NCI-H1417 treated with DMSO at 0.1 percent for 48 hours (cell line): ENCODE measurements at places on chromosomes 7 and 10.
A peak's percentile ranks its signal among the peaks of the same experiment; 100 is the strongest.

DNA sequence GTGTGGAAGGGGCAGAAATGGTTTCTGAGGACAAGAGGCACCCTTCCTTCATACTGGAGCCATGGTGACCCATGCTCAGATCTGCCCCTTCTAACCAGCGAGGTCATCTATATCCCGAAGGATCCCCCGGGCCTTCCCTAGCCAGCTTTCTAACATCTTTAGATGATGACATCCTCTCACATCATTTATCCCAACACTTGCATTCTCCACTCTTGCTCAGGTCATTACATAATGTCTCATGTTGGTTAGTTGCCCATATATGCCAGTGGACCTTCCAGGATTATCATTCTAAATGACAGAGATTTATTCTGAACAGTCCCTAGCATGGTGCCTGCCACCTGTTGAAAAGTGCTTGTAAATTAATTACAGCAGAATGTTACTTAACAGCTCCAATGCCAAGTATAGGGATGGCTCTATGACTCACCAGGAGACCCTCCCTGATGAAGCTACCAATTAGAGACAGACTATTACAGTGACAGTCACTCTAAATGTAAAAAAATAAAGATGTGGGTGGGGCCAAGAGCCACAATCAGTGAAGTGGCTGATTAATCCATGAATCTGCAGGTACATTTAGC lies 22.6 kb upstream of the ABLIM1 start:
- peak; percentile 3 for DNase-seq

GRCh38 chr7:51950813-51951212 lies 634.2 kb upstream of the COBL start:
- DNase-seq, result no peak

DNA sequence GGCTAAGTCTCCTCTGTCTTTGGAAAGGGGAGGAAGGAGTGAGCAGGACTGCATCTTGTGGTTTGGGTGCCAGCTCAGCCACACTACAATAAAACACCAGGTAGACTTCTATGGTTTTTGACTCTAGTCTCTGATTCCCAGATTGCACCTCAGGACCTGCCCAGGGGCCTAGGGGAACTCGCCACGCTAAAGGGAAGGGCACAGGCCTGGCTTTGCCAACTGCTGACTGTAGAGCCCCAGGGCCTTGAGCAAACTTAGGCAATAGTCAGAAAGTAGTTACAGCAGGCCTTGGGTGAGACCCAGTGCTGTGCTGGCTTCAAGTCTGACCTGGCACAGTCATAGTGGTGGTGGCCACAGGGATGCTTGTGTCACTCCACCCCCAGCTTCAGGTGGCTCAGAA lies 24.2 kb upstream of the PRR15 start:
- DNase-seq, result no peak

DNA sequence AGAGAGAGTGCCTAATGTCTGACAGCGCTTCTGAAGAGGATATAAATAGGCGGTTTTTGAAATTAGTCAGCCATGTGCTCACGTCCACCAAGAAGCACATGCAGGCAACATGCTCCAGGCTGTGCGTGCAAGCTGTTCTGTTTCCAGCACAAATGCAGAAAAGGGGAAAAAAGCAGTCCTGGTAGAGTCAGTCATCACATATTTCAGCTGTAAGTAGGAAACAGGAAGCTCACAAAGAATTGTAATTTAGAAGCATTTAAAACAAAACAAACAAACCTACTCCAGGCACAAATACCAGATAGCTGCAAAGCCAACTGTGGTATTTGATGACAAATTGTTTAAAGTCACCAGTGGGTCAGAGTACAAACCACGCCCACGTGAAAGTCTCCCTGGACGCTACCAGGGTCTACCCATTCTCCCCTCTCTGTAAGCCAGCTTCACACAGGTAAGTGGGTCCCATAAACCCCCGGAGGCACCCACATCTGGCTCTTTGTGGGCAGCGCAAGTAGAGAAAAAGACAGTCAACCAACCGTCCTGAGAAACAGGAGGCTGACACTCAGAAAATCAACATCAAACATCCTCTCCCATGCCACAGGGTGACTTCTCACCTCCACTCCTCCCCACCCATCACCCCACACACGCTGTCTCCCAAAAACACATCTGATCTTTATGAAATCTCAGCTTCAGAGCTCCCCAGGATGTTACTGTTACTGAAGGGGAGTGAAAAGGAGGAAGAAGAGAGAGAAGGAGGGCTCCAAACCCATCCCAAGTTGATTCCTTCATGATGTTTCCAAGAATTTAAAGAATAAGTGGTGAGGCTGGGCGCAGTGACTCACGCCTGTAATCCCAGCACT lies 186.4 kb downstream of the FAM107B start:
- DNase-seq, result no peak

GRCh38 chr7:116786791-116787443 lies 75.5 kb upstream of the CAPZA2 start:
- no peak for DNase-seq

DNA sequence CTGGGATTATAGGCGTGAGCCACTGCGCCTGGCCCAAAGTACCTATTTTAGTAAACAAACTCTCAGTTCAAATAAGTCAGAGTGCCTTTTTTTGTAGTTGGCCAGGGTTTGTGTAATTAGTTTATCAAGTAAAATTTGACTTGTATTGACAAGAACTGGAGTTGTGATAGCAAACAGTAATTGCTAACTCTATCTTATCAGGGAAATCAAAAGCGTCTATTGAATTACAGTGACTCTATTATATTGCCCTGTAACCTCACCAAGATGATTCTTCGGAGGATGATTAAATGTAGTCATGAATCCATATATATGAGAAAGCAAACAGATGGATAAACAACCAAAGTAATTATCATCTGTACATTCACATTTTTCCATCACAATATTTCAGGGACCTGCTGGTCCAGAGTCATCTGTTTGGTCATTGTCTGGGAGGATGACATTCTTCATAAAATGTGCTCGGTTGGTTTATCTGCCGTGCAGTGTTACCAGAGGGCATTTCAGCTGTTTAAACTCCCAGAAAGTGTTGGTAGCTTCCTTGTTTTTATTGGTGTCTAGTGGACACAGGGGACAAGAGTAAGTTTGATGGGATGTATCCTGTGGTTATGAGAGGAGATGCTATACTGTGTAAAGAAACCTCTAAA lies 35.6 kb downstream of the DOCK1 start:
- DNase-seq, result no peak

DNA sequence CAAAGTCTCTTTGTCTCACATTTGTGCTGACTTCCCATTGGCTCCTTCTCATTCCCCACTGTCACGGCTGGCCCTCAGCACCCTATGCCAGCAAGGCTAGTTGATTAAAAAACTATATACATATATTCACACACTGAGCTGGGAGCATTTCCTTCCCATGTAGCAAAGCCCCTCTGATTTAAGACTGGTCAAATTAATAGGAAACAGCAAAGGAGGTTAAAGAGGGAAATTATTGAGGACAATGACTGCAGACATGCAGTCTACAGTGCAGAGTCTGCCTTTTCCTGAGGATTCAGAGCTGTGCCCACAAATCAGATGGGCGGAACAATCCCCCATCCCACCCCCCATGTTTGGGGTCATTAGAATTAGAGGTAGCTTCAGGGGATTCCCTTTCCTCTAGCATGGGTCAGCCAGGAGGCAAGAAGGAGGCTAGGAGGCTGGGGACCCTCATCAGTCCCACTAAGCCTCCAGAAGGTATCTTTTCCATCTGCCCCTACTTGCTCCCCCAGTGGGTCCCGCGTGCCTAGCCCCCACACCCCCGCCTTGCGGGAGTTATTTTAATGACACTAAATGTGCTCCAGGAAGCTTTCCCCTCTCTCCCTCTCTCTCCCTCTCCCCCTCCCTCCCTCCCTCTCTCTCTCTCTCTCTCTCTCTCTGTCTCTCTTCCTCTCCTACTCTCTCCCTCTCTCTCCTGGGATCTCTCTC lies 9.8 kb upstream of the DLX6 start:
- DNase-seq, result no peak

GRCh38 chr10:88157981-88158465 lies 294.6 kb downstream of the PTEN start:
- DNase-seq, result no peak

DNA sequence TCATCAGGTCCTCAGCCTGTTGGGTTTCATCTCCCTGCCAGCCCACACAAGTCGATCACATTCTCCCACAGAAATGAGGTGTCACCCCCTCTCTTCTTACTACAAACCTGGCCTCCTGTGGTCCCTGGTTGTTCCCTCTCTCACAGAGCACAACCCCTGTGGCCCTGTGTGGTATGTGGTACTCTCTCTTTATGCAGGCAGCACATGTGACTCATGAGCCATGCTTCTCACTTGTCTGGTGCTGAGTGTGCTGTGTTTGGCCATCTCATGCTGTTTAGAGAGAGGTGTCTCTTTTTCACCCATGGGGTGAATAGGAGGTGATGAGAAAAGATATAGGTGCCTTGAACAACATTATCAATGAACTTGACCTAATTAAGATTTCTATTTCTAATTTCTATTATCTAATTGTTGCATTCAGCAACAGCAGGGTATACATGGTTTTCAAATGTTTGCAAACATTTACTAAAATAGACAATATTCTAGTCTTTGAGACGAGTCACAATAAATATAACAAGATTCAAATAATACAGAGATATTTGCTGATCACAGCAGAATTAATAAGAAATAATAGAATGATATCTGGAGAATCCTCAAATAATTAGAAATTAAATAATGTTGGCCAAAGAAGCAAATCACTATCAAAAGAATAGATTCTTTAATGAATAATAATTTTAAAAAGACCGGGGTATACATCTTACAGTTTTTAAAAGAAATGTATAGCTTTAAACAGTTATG lies 633.8 kb upstream of the IGFBP3 start:
- DNase-seq, result no peak

DNA sequence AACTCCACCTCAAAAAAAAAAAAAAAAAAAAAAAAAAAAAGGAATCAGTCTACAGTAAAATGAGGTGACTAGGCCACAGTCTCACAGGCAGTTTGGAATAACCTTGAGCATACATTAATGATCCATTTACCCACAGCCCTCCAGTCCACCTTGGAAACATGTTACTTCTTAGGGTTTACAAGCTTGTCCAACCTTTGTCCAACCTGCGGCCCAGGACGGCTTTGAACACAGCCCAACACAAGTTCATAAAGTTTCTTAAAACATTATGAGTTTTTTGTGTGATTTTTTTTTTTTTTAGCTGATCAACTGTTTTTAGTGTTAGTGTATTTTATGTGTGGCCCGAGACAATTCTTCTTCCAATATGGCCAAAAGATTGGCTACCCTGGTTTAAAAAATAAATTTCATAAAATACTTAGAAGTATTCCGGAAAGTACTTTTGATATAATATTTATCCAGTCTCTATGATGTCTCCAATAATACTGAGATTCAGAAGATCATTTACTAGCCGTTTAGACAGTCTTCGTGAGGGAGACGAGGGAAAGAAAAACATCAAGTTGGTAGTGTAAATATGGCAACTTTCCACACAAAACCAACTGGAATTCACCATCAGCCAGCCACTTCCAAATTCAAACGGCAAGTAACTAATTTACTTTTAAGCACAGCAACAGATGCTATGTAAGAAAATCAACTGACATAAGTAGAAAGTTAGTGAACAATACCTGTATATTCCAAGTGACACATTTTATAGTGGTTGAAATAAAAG lies 9.9 kb downstream of the BAZ1B start:
- no peak for DNase-seq

DNA sequence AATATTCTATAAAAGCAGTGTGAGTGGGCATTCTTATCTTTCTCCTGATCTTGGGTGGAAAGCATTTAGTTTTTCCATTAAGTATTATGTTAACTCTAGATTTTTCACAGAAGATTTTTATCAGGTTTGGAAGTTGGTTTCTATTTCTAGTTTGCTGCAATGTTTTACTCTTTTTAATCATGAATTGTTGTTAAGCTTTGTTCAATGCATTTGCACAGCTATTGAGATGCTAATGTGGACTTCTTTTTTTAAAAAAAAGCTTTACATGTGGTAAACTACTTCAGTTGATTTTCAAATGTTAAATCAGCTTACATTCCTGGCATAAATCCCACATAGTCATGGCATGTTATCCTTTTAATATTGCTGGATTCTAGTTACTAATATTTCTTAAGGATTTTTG lies 363.6 kb upstream of the NRP1 start:
- no peak for DNase-seq

DNA sequence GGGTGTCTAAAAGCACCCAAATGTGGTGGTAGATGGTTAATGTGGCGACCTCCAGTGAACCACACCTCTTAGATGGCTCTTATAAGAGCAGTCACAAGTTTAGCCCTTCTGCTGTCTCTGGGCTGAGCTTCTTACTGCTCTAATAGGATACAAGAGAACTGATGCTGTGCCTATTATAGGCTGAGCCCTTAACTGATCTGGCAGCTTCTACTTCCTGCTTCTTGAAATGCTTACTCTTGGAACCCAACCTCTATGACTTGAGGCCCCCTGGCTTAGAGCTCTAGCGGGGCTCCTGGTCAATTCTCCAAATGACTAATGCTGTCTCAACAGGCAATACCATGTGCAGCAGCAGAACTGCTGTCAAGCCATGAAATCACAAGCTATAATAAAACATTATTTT lies 35.0 kb upstream of the LSM8 start:
- DNase-seq, result no peak

DNA sequence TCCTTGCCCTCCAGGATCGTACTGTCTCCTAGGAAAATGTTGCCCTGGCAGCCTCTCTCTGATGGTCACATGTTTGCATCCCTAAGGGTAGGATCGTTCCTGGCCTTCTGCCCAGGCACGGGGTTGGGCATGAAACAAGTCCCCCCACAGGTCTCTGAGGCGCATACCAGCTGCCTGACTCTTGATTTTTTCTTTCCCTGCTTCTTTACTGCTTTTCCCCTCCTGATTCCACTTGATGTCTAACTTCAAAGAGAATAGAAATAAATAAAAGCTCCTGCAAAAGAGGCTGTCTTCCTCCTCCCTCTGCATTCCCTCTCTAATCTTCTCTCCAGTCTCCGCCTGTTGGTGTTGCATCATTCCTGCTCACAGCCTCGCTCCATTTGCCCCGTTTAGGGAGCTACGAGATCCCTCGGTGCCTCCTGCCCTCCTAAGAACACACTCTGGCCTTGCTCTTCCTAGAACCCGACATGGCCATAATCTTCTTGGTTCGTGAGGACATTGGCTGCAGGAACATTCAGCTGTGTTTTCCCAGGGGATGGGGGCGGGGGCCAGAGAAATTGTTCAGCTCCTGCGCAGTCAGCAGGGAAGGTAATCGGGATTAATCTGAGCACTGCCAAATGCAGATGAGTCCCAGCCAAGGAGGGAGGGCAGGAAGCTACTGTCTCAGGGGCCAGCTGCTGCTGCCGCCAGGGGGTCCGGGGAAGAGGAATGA lies 26.0 kb downstream of the LEP start:
- peak; percentile 35 for DNase-seq

DNA sequence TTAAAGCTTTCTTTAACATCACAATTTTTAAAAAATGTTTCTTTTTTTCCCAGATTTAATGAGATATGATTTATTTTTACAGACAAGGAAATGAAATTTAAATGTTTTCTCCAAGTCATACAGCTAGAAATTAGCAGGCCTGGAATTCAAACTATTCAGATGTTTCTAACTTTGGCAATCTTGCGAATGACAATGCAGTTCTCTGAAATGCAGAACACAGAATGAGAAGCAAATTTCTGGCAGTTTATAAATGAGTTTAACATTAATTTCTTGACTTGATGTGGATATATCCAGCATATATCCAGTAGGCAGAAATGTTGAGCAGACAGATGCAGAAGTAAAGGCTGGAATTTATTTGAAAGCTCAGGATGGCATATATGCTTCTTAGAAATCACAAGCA lies 227.5 kb downstream of the THSD7A start:
- DNase-seq, result no peak
